Frontal cortex (tissue), 4 donors: ENCODE measurements at places on chromosomes 1 and 21.

DNA sequence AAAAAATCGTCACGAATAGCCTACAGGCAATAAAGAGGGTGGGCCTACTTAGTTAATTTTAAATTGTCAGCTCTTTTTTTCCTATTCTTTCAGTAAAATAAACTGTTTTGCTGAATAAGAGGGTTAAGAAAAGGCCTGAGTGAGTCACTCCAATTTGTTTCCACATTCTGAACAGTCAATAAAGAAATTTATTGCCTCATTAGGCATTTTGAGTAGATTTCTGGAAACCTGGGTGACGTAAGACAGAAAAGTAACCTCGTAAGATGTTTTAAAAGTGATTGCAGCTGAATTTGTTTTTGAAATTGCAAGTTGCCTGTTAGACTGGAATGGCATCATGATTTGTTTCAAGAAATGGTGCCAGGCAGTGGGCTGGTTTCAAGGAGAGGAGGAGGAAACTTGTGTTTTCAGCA, 439.3 kb downstream of the USP25 start:
- no peak for DNase-seq

- DNase-seq, result peak; percentile 40
These were observed 1.0 kb downstream of the ROR1 start for GRCh38 chr1:63774617-63775417.

DNA sequence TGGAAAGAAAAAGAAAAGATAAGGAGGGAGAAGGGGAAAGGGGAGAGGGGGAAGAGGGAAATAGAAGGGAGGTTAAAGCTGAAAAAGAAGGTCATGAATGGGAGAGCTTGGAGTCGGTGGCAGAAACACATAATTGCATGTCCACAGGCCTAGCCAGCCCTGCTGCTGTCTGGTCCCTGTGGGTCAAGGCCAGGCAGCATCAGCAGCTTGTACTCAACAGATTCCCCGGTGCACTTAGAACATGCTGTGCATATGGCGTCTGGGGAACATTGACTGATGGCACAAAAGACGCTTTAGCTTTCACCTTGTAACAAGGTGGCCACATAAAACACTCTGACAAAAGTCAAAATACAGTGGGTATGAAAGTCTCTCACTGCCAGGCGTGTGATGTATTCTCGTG, 25.9 kb downstream of the COG2 start:
- DNase-seq, result no peak

DNA sequence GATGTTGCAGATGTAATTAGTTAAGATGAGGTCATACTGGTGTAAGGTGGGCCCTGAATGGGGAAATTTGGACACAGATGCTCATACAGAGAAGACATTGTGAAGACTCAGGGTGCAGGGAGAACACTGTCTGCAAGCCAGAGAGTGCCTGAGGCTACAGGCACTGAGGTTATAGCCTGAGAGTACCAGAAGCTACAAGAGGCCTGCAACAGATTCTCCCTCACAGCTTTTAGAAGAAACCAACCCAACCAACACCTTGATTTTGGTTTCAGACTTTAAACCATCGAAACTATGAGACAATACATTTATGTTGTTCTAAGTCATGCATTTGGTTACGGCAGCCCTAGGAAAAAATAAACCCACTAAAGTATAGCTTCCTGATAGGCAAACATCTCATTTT, 321.7 kb upstream of the USP25 start:
- no peak for DNase-seq
